ENCODE measurements at places on chromosomes 4 and X.
A peak's percentile ranks its signal among the peaks of the same experiment; 100 is the strongest.

- no peak for DNase-seq
These were observed 315.9 kb downstream of the LDB2 start for GRCh38 chr4:16582526-16582925.

GRCh38 chr4:47462799-47463234, 685 bp downstream of the COMMD8 start:
- peak; percentile 20 for DNase-seq

DNA sequence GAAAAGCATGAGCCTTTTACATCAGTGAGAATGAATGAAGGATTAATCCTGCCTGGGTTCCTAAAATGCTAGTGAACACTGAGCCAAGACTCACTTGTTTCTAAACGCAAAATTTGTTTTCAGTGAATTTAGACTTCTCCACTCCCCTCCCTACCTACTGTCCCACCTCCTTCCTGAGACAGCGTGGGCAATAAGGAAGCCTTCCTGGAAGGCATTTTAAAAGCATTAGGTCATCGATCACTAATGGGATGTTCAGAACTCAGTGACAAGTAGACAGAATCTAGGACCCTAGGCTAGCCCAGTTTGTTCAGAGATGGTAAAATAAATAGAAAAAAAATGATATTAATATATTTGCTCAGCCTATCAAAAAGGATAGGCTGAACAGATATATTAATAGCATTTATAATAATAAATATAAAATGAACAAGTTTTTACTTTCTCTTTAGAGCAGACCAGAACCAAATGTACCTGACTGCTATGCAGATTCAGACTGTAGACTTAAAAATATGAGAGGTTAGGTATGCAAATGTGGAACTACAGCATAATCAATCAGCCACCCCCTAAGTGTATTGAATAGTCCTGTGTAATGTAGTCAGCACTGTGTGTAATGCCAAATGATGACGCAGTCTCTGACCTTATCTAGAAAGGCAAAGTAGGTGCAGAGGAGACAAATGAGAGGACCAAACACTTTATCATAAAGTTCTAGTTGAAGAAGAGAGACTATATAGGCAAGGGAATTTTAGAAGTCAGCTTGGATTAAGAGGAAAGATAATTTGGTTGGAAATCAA, 331.1 kb downstream of the GPAT3 start:
- no peak for DNase-seq

DNA sequence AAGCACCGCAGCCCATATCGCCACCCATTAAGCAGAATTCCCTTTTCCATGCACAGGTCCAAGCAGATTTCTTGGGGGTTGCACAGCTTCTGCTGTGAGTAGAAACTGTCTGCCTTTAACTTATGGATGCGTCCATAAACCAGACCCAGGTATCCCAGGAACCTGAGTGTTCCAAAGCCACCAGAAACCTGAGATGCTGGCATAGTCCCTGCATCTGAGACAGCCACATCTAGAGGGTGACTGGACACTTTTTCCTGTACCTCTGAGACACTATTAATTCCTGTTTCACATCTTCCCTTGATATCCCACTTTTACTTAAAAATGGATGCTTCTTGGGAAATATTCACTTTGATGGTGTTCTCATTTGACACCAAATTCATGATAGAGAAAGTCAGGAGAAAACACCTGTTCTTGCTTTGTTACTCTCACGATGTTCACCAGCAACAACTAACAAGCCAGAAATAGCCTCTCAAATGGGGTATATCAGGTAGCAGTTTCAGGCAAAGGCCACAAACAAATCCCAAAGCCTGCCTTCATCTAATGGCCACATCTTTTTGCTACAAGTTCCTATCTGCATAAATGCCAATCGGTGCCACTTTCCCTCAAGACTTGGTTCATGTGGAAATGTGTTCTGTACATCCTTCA, 45.5 kb upstream of the PRDX4 start:
- DNase-seq, result no peak

Data from foreskin fibroblast (primary cell).